ENCODE measurements at places on chromosomes 5 and 9. TPM values are rescaled to one million over a fixed set of nuclear protein-coding genes. Genes with fewer than 3 reads are reported as not detected.
A peak's percentile ranks its signal among the peaks of the same experiment; 100 is the strongest.

DNA sequence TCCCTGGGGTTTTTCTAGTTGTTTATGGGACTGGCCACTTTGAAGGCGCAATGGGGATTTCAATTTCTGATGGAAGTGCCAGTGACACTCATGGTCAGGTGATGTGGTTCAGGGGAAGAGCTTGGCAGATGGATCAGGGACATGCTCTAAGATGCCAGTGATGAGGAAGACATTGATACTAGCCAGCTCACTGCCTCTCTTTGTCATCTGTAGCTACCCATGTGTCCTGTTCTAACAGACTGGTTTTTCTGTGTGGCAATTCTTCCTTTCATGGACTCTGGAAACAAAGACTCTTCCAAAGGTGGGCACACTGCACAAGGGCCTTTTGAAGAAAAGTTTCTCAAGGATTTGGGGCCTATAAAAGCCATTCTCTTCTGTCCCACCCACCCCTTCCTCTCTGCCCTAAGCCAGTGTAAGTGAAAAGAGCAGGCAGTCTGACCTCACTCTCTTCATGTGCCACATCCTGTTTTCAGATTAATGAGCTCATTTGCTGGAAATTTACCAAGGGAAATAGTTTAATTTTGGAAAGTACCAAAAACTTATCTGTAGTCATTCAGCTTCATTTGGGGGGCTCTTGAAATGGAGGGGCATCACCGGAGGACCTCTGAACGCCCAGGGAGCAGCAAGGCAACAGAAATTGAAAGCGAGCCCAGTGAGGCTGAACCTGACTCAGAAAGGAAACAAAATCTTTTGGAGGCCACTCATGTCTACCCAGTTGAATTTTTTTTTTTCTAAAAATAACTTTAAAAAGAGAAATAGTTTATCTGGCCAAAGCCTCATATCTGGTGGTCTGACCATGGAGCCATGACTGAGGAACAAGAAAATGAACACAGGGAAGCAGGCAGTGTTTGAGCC lies 4.9 kb upstream of the TRAF1 start:
- no peak for DNase-seq
- H3K4me1 ChIP-seq = peaks cover 57% of the 10 kb centered on the region

Gene TXNDC8
- total RNA-seq = not detected

DNA sequence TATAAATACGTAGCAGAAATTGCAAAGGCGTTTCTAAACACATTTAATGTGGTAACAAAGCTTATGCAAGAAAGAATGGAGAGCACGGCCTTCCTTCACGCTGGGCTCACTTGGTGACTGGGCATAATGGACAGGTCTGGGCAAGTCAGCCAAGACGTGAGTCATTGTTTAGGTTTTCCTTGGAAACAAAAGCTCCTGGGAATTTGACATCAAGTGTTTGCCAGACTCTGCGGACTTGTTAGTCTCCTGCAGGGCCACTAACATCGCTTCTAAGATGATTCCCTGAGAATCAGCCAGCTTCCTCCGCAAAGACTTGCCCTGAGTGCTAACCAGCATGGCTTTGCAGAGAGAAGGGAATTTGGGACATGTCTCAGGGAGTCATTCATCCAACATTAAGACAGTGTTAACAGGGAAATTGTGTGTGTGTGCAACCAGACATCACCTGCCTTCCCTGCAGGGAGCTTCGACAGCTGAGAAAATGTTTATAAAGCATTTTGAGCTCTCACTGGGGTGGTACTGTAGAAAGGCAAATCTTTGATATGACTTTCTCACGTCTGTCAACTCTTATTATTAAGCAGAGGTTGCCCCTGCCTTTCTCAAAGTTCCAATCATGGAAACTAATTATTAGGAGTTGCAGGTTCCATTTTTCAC lies 182.5 kb downstream of the NTRK2 start:
- H3K36me3 ChIP-seq = no peaks in the 10 kb centered on the region
- H3K27ac ChIP-seq = peak overlapping the region; percentile 62
- no peaks in the 10 kb centered on the region for H3K27me3 ChIP-seq
- DNase-seq = no peak
- no peak overlapping the region for H3K4me3 ChIP-seq
- H3K4me1 ChIP-seq = peaks cover 52% of the 10 kb centered on the region

Gene C9orf50
- total RNA-seq = not detected

- no peaks in the 10 kb centered on the region for H3K36me3 ChIP-seq
- DNase-seq = no peak
- no peaks in the 10 kb centered on the region for H3K27me3 ChIP-seq
- H3K4me1 ChIP-seq = no peaks in the 10 kb centered on the region
- H3K4me3 ChIP-seq = no peak overlapping the region
These were observed 132.9 kb upstream of the ACO1 start for GRCh38 chr9:32251539-32251938.

Gene TIMD4
- 0.83 TPM for total RNA-seq

DNA sequence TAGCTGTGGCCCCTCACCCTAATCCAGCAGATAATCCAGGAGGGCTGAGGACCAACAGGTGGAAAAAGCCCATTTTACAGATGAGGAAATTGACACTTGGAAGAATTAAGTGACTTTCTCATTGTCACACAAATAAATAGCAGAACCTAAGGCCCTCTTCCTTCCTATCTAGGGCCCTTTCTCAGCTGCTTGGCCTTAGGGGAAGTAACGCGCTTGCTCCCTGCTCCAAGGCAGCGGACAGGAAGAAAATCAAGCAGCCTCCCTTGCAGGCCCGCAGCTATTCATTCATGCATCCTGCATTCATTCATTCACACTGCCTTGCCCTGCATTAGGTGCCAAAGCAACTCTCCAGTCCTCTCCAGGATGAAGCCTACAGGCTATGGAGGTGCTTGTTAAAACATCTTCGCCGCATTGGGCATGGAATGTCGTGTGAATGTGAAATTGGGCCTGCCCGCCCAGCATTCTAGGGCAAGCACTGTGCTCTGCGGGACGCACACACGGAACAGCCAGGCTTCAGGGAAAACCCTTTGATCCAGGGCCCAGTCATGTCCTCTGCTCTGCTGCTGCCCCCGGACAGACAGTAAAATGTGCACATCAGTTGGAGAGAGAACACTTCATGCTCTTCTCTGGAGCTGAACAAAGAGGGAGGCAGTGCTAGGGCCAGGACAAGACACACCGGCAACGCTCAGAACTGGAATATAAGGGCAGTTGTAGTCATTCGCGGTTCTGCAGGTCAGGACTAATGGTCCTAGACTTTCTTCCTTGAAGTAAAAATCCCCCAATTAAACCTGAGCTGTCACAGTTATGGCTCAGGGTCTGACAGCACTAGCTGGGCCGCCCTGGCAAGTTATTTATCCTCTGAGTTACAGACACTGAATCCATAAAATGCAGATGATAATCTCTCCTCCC lies 166.0 kb downstream of the COL23A1 start:
- H3K4me1 ChIP-seq = peaks cover 11% of the 10 kb centered on the region
- H3K27me3 ChIP-seq = no peaks in the 10 kb centered on the region
- no peak overlapping the region for H3K27ac ChIP-seq
- no peak overlapping the region for H3K4me3 ChIP-seq
- H3K36me3 ChIP-seq = no peaks in the 10 kb centered on the region

DNA sequence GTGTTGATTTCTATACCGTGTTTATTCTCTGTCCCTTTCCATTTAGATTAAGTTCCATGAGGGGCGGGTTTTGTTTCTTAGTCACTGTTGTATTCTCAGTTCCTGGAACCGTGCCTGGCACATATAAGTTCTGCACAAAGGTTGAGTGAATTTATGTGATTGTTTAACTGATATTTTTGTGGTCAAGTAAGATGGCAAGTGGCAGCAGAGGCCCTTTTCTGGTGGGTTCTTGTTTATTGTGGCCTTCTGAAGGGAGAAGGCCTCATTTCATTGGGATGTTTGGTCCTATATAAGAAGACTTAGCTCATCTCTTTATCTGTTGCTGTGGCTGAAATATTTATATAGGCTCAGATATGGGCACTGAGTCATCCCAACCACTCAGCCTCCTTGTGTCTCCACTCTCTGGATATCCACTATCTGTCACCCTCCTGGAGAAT lies 262.5 kb downstream of the PSAT1 start:
- H3K27me3 ChIP-seq = no peaks in the 10 kb centered on the region
- no peak for DNase-seq
- H3K36me3 ChIP-seq = no peaks in the 10 kb centered on the region
- no peak overlapping the region for H3K27ac ChIP-seq
- no peaks in the 10 kb centered on the region for H3K4me1 ChIP-seq

- DNase-seq = no peak
- no peaks in the 10 kb centered on the region for H3K27me3 ChIP-seq
- no peaks in the 10 kb centered on the region for H3K4me1 ChIP-seq
- no peaks in the 10 kb centered on the region for H3K36me3 ChIP-seq
- H3K4me3 ChIP-seq = no peak overlapping the region
These were observed 913.8 kb downstream of the TLE1 start for GRCh38 chr9:80775530-80775929.

Gene PCDHB10
- total RNA-seq = 4.5 TPM

DNA sequence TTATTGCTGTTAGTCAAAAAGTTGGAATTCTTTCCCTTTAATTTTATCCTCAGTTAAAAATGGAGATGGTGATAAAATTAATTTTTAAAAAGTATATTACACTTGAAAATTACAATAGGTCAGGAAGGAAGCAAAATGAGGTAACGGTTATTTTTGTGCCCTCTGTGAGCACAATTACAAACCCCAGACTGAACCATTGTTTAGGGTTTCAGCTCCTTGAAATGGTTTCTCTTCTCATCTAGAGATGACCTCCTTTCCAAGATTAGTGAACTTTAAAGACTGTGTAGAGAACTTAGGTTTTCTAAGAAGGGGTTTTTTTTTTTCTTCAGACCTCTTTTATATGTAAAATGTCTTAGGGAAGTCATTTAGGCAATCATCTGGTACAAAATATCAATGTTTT lies 126.2 kb upstream of the CHD1 start:
- H3K4me1 ChIP-seq = no peaks in the 10 kb centered on the region
- no peak for DNase-seq
- no peak overlapping the region for H3K4me3 ChIP-seq
- no peaks in the 10 kb centered on the region for H3K36me3 ChIP-seq
- no peak overlapping the region for H3K27ac ChIP-seq
- no peaks in the 10 kb centered on the region for H3K27me3 ChIP-seq

DNA sequence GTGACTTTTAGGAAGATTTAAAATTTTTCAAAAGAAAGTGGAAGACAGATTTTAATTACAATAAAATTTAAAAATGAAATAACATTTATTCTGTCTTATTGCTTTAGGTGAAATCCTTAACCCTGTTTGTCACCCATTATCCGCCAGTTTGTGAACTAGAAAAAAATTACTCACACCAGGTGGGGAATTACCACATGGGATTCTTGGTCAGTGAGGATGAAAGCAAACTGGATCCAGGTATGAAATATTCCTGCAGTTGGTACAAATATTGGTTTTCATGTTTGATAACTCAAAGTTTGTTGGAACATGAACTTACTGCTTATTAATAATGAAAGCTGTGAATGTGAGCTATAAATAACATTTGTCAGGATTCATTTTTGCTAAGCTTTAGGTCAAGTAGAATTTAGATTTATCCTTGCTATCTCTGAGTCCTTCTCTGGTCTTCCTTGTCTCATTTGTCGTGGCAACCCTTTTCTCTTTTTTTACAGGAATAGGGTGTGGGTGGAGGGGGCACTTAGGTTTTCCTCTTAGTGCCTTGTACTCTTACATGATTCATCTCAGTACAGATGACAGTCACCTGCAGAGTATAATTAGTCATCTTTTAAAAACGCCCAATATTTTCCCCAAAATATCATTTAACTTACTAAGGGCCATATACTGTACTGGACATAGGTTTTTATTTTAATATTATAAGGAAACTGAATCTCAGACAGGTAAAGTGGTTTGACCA lies 95.3 kb upstream of the RASGRF2 start:
- DNase-seq = no peak
- no peak overlapping the region for H3K27ac ChIP-seq
- no peaks in the 10 kb centered on the region for H3K4me1 ChIP-seq
- no peak overlapping the region for H3K4me3 ChIP-seq

DNA sequence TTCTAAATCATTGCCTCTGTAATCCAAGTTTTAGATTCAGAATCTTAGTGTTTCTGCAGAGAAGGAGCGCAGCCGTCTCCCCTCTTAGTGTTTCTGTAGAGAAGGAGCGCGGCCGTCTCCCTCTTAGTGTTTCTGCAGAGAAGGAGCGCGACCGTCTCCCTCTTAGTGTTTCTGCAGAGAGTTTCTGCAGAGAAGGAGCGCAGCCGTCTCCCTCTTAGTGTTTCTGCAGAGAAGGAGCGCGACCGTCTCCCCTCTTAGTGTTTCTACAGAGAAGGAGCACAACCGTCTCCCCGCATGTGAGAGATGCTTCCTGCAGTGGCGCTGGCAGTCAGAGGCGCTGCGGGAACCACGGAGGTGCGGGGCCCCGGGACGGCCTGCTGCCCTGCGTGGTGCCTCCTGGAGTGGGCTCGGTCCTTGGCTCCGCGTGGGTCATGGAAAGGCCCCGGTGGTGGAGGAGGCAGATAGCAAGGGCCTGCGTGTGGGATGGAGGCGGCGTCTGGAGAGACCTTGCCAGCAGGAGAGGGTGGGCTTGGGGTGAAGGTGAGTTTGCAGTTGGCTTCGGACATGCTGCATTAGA lies 10.9 kb downstream of the CEP72 start:
- no peaks in the 10 kb centered on the region for H3K27me3 ChIP-seq
- no peak overlapping the region for H3K4me3 ChIP-seq
- H3K4me1 ChIP-seq = no peaks in the 10 kb centered on the region
- no peak for DNase-seq
- peaks cover 73% of the 10 kb centered on the region for H3K36me3 ChIP-seq
- no peak overlapping the region for H3K27ac ChIP-seq

DNA sequence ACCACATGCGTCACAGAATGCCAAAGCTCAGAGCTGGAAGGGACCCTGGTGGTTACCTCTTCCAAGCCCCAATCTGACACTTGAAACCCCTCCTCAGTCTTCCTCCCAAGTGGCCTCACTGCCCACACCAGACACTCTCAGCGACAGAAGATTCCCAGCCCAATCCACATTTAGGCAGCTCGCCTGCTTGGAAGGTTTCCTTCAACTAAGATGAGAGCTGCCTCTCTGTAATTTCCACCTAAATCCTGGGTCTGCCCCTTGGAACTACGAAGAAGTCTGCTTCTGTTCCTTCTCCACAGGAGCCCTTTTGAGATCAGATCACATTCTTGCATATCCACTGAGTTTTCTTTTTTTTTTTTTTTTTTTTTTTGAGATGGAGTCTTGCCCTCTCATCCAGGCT lies 83.7 kb downstream of the PAX5 start:
- H3K27me3 ChIP-seq = no peaks in the 10 kb centered on the region
- no peak overlapping the region for H3K4me3 ChIP-seq
- no peak overlapping the region for H3K27ac ChIP-seq
- no peak for DNase-seq
- no peaks in the 10 kb centered on the region for H3K4me1 ChIP-seq

GRCh38 chr5:43482490-43483297 lies 971 bp downstream of the TMEM267 start:
- no peaks in the 10 kb centered on the region for H3K27me3 ChIP-seq
- H3K4me1 ChIP-seq = peaks cover 14% of the 10 kb centered on the region
- peak overlapping the region; percentile 86 for H3K4me3 ChIP-seq
- no peaks in the 10 kb centered on the region for H3K36me3 ChIP-seq
- no peak for DNase-seq
